Activated CD4-positive, CD25-positive, alpha-beta regulatory T cell treated with anti-CD3 and anti-CD28 coated beads, Interleukin-2, amount 50 U/mL, for 72 hours (primary cell): ENCODE measurements at places on chromosomes 1 and 21.

DNA sequence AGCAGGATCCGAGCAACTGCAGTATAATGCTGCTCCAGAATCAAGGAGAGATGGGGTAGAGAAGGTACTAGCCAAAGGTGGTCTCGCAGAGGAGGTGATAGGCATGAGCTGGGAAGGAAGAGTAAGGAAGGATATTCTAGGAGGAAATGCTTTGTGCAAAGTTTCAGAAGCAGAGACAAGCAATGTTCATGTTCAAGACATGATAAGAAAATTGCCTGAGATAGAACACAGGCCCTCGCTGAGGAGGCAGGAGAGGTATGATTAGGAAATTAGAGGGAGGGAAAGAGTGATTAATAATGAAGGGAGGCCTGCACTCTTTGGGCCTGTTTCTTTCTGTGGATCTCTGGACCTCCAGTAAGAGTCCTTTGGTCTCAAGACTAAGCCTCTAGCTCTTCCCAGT is 12.9 kb upstream of the ETV3 start:
- DNase-seq: no peak

DNA sequence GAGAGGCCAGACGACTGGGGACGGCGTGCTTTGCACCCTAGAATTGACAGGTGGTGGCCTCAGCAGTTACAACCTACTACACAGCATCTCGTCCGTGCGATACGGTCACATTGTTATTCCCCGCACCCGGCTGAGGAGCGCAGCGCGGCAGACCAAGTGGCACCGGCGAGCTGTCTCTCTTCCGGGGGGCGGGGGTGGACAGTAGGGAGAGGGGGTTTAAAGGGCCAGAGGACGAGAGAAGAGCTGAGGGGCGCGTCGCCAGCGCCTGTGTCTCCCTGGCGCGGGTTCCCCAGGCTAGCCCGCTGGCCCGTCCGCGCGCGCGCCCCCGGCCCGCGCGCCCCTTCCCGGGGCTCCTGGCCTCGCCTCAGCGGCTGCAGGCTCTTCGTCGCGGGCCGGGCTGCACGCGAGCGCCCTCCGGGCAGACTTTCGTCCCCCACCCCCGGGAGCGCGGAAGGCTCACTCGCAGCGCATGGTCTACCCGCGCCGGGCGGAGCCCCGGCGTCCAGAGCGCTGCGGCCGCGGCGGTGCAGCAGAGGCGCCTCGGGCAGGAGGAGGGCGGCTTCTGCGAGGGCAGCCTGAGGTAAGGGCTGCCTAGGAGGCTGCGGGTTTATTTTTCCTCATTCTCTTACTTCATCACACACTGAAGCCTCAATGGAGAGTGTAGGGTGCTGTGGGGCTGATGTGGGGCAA is at the start of gene PDE4B:
TSS of gene PDE4B (plus strand) at position 227 of the 690 bp plus-strand sequence.
- DNase-seq: no peak

- DNase-seq: no peak
Measured at GRCh38 chr1:153777648-153778047, 2.4 kb downstream of the SLC27A3 start.

DNA sequence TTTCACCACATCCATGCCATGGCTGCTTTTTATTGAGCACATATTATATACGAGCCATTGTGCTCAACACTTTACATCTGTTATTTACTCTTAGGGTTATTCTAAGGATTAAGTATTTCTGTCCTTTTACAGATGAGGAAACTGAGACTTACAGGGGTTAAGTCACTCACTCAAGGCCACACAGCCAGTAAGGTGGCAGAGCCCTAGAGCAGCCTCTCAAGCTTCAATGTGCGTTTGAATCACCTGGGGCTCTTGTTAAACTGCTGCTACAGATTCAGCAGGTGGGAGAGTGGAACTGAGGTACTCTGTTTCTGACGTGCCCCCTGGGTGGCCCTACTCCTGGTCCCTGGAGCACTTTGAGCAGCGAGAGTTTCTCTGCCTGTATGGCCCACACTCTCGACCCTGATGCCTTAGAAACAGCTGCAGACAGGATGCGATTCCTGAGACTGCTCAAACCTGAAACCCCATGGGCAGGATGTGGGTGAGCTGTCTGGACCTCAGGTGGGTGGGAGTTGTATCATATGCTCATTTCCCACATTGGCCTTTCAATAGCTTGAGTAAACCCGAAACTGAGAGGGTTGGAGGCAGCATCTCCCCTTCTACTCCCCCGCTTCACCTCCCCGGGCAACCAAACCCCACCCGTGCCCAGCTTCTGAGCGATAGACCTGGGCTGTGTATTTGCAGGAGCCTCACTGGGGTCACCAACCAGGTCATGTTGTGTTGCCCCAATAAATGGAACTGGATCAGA is 59.3 kb downstream of the MAN1C1 start:
- DNase-seq: peak; percentile 69

DNA sequence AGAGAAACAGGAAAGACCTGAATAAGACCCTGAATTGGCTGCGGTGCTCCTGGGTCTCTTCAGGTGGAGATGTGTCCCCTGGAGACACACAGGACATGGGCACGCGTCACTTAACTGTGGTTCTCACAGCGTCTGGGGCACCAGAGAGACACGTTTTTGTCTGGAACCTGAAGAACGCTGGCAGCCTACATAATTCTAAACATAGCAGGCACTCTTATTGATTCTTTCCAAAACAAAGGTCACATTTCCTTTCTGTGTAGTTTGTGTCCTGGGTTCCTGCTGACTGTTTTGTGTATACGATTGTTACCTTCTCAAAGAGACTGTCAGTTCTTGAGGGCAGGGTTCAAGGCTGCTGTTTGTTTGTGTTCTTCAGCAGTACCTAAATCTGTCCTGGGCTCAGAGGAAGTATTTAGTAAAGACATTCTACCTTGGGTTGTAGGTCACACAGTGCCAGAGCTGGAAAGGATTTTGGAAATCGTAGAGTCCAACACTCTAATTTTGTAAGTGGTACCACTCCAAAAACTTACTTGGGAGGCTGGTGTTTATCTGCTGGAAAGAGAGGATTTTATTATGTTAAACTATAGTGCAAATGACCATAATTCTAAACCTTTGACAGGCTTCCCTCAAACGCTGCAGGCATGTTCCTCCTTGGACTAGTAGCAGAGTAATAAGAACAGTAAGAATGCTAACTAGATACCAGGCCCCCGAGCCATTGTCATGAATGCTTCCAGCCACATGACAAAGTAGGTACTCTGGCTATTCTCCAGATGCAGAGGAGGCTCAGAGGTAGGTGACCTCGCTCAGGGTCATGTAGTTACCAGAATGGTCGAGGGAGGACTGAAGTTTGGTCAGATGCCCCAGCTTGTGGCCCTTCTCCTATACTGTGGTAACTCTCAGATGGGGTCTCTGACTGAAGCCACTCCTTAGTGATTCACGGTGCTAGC is 164.3 kb downstream of the DHRS3 start:
- no peak for DNase-seq

GRCh38 chr1:96030312-96030711 is 691.3 kb upstream of the PTBP2 start:
- no peak for DNase-seq

DNA sequence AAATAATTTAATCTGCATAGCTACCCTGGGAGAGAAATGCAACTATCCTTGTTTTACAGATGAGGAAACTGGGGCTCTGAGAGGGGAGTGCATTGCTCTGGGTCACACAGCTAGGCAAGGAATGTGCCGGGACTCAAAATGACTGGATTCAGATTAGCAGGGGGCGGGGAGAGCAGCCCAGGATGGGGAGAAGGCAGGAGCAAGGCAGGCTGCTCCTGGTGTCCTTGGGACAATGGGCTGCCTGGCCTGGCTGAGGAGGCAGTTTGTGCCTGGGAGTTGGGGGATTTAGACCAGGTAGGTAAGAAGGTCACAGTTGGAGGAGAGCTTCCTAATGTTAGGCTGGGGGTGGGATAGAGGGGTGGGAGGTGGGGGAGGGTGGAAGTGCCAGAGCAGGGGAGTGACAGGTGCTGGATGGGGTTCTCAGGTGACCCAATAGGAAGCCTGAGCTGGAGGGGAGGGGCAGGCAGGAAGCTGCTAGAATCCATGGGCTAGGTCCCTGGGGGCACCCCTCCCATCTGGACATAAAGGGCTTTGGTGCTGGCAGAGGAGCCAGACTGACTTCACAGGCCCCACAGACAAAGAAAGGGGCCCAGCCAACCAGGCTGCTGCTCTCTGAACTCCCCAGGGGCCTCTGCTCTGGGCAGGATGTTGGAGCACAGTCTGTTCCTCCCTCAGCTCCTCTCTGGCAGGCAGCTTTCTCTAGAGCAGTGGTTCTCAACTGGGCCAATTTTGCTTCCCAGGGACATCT is 29.0 kb downstream of the TRIM62 start:
- DNase-seq: no peak

GRCh38 chr1:98661544-98662355 is at the start of gene SNX7:
TSS of gene SNX7 (plus strand) at chr1:98661721. CDS start at chr1:98661732, 11 bp downstream.
- DNase-seq: no peak

DNA sequence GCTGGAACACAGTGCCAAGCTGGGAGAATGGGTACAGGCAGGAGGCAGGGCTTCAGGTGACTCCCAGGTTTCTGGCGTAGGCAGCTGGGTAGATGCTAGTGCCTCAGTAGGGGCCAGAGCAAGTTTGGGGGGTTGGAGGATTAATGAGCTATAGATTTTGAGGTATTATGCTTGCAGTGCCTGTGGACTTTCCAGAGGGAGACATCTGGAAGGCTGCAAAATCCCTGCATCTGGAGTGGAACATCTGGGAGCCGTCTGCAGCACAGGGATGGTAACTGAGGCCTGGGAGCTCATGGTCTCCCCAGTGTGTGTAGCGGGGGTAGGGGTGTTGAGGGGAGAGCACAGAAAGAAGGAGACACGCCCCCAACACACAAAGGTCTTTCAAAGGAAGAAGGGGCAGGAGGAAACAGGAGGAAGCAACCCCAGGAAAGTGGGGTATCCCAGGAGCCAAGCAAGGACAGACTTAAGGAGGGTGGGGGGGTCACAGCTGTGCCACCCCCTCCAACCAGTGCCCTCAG is 2.2 kb upstream of the PDZK1IP1 start:
- DNase-seq: no peak

- DNase-seq: no peak
Measured at GRCh38 chr1:92960395-92961130, 699 bp downstream of the DIPK1A start.

- no peak for DNase-seq
Measured at GRCh38 chr1:201791779-201792173, 37.2 kb upstream of the IPO9 start.

DNA sequence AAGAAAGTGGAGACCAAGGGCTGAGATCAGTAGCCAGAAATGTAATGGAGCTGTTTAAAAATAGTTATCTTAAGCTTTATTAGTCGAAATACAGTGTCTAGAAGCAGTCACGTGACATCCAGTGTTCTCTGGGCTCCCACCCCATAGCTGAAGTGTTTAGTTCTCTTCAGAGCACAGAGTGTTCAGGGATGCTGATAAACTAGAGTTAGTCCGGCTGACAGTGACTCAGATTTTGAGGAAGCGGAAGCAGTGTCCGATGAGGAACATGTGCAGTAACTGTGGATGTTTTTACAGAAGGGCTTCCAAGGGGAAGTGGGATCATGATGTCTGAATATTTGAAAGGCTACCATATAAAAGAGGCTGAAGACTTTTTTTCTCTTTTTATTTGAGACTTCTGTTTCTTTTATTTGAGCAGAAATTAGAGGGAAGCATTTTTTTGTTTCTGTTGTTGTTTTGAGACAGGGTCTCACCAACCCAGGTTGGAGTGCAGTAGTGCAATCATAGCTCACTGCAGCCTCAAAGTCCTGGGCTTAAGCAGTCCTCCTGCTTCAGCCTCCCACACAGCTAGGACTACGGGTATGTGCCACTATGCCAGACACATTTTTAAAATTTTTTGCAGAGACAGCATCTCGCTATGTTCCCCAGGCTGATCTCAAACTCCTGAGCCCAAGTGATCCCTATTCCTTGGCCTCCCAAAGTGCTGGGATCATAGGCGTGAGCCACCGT is 124.2 kb downstream of the GALNT2 start:
- DNase-seq: no peak

- DNase-seq: no peak
Measured at GRCh38 chr1:98323906-98324358, 337.6 kb upstream of the SNX7 start.

- no peak for DNase-seq
Measured at GRCh38 chr1:8567146-8567545, 249.2 kb downstream of the SLC45A1 start.
